SK-MEL-5 (cell line): ENCODE measurements at places on chromosomes 5 and 9. TPM values are rescaled to one million over a fixed set of nuclear protein-coding genes. Genes with fewer than 3 reads are reported as not detected.

PCYOX1L gene
- 2.9 TPM in 2 replicates for total RNA-seq

CA9 gene
- 0.29 TPM in 1 of 2 replicates, not detected in the other for total RNA-seq

SLC45A2 gene
- total RNA-seq = 618 and 641 TPM in 2 replicates

PCDHA12 gene
- total RNA-seq = 0.08 and 0.19 TPM in 2 replicates

DENND1A gene
- 30.0 and 30.4 TPM in 2 replicates for total RNA-seq

CDO1 gene
- total RNA-seq = 0.42 and 1.1 TPM in 2 replicates

CTXN3 gene
- total RNA-seq = not detected in 2 replicates
